Hepatocyte (in vitro differentiated cells): ENCODE measurements at places on chromosomes 11 and 22. TPM values are rescaled to one million over a fixed set of nuclear protein-coding genes. Genes with fewer than 3 reads are reported as not detected.

C11orf87 gene
- polyA plus RNA-seq = 0.09 TPM in 1 of 2 replicates, not detected in the other

- H3K27me3 ChIP-seq = no peaks in the 10 kb centered on the region
- no peak overlapping the region for H3K4me3 ChIP-seq
- H3K27ac ChIP-seq = no peak overlapping the region
- no peak for DNase-seq
- H3K36me3 ChIP-seq = no peaks in the 10 kb centered on the region
Measured at GRCh38 chr11:102320679-102321078, 3.4 kb downstream of the BIRC3 start.

- H3K36me3 ChIP-seq = no peaks in the 10 kb centered on the region
- H3K27me3 ChIP-seq = no peaks in the 10 kb centered on the region
- H3K4me1 ChIP-seq = no peaks in the 10 kb centered on the region
- DNase-seq = no peak
- H3K4me3 ChIP-seq = no peak overlapping the region
- H3K27ac ChIP-seq = no peak overlapping the region
Measured at GRCh38 chr22:17451316-17451715, 82.1 kb downstream of the CECR2 start.

HOATZ gene
- polyA plus RNA-seq = not detected in 2 replicates

TBX10 gene
- polyA plus RNA-seq = 0.34 TPM in 1 of 2 replicates, not detected in the other

GRCh38 chr22:43583501-43583900 is 171.7 kb downstream of the MPPED1 start:
- H3K27me3 ChIP-seq = no peaks in the 10 kb centered on the region
- no peaks in the 10 kb centered on the region for H3K36me3 ChIP-seq
- no peaks in the 10 kb centered on the region for H3K4me1 ChIP-seq

- no peak overlapping the region for H3K27ac ChIP-seq
- no peak overlapping the region for H3K4me3 ChIP-seq
- H3K4me1 ChIP-seq = peaks cover 26% of the 10 kb centered on the region
- no peak for DNase-seq
- H3K36me3 ChIP-seq = no peaks in the 10 kb centered on the region
- no peaks in the 10 kb centered on the region for H3K27me3 ChIP-seq
Measured at GRCh38 chr11:1840780-1841480, 2.1 kb downstream of the TNNI2 start.

GRCh38 chr22:30872285-30873041 is 96.1 kb downstream of the MORC2 start:
- H3K4me3 ChIP-seq = no peak overlapping the region
- peaks cover 9% of the 10 kb centered on the region for H3K4me1 ChIP-seq
- no peak for DNase-seq
- H3K36me3 ChIP-seq = no peaks in the 10 kb centered on the region
- no peaks in the 10 kb centered on the region for H3K27me3 ChIP-seq

DNA sequence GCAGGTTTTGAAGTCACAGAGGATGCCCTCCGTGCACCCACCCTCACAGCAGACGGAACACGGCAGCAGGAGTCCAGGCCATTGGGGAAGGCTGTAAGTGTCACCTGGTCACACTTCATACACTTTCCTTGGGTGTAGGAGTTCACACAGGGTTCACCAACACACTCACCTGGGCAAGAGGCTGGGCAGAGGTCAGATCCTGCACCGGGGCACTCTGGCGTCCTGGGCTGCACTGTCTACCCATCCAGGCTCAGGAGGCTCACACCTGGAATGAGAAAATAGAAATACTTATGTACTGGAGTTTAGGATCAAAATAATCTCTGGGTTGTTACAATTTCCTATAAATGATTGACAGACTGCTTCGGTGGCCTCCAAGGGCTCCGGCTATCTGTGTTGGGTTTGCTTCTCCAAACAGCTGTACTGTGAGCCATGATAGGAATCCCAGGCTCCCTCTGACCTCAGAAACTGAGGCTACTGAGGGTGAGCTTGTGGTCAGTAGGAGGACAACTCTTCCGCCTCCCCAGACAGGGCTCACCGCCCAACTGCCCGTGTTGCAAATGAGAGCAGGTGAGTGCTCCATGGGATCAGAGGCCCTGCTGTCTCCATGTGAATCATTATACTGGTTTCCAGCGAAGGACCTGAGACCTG is 20.1 kb upstream of the CARS1 start:
- peaks cover 3% of the 10 kb centered on the region for H3K4me1 ChIP-seq
- DNase-seq = peak; percentile 40
- no peaks in the 10 kb centered on the region for H3K27me3 ChIP-seq

SLC7A4 gene
- polyA plus RNA-seq = 494 and 496 TPM in 2 replicates

DNA sequence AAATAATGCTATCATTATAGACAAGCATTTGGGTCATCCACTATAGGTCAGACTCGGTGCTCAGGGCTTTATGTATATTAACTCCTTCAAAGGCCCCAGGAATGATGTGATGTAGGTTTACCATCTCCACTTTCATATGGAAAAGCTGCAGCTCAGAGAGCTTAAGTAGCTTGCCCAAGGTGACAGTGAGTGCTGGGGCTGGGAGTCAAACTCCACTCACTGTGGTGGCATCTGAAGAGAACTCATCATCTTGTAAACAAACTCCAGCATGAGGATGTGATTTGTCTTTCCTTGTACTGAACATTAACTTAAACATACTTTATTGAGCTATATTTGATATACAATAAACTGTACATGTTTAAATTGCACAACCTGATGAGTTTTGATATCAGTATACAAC is 25.4 kb downstream of the TENM4 start:
- no peak overlapping the region for H3K4me3 ChIP-seq
- H3K27ac ChIP-seq = no peak overlapping the region
- H3K4me1 ChIP-seq = peaks cover 4% of the 10 kb centered on the region
- DNase-seq = no peak
- H3K27me3 ChIP-seq = no peaks in the 10 kb centered on the region

- H3K27ac ChIP-seq = no peak overlapping the region
- no peak for DNase-seq
- no peaks in the 10 kb centered on the region for H3K4me1 ChIP-seq
- no peak overlapping the region for H3K4me3 ChIP-seq
Measured at GRCh38 chr11:69115586-69116560, 39.9 kb upstream of the SMIM38 start.

- DNase-seq = peak; percentile 66
- no peaks in the 10 kb centered on the region for H3K27me3 ChIP-seq
- H3K36me3 ChIP-seq = no peaks in the 10 kb centered on the region
Measured at GRCh38 chr11:103055221-103055890, 36.6 kb downstream of the DCUN1D5 start.
